Stimulated activated CD4-positive, alpha-beta T cell treated with anti-CD3 and anti-CD28 coated beads, Interleukin-15, amount 100 ng/mL, for 1 hour (primary cell): ENCODE measurements at places on chromosomes 2 and 18.
A peak's percentile ranks its signal among the peaks of the same experiment; 100 is the strongest.

- no peak for DNase-seq
These were observed 36.7 kb downstream of the KIAA2012 start for GRCh38 chr2:202109737-202110184.

- no peak for DNase-seq
These were observed 40.3 kb downstream of the PTGR3 start for GRCh38 chr18:75168619-75169018.

DNA sequence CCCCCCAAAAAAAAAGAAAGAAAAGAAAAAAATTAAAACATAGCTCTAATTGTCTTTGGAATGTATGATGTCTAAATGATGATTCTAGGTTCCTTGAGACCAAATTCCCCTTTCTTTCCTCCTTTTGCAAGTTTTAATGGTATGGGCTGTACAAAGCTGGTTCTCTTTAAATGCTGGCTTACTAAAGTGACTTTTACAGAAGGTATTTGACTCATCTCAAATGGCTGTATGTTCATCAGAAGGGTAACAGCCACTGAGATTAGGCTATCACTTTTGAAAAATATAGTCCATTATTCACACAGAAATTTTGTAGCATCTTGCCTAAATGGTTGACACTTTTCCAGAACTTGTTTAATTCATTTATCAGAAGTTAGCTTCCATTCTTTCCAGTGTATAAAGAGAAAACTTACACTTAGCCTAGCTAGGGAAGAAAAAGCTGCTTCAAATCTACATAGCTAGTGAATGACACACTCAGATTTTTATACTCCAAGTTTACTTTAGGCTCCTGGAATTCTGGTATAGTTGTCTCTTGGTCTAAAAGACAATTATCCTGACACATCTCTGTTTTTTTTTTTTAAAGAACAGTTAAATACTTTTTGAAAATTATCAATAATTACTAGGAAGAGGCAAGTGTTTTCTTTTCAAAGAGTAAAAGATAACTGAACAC lies 622.6 kb downstream of the LRP1B start:
- no peak for DNase-seq

DNA sequence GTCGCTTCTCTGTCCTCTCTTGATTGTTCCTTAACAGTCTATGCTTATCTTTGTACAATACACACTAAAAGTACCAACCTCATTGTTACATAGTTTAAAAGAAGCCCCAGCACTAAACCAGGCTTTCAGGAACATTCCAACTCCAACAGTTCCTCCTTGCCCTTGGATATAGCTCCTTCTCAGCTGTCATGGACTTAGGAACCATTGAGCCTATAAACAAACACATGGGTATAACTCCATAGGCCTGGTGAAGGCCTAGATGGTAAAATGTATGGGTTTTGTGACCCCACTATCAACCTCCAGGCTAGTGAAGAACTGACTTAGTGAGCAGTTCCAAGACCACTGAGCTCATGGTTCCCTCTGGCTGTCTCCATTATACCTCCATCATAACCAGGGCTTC lies 74.8 kb upstream of the SLC39A10 start:
- DNase-seq, result no peak

DNA sequence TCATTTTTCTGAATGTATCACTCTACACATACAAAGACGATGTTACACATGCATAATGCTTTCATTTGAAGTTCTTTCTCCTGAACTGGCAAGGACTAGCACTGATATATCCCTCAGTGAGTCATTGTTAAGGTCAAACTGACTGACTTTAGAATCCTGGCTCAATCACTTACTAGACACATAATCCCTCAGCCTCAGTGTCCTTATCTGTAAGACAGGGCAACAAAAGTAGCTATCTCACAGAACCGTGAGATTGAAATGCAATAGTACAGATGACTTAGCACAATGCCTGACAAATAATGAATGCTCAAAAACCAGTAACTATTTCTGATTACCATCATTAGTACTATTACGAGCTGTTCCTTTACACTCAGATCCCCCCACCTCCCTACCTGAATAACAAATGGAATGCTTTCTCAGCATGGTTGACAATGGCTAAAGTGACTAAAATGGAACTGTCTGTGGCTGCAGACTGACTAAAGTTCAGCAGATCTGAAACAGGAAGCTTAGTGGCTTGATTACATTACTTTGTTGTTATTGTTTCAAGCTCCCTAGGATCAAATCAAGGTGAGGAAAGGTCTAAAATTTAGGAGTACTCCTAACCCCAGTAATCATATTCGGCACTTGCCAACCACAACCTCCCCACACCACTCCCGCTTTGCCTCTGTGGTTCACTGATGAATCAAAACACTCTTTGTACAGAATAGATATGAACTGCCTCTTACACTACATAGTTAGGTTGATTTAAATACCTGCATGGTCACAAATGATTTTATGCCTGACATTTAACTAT lies 35.8 kb upstream of the CACNB4 start:
- no peak for DNase-seq

DNA sequence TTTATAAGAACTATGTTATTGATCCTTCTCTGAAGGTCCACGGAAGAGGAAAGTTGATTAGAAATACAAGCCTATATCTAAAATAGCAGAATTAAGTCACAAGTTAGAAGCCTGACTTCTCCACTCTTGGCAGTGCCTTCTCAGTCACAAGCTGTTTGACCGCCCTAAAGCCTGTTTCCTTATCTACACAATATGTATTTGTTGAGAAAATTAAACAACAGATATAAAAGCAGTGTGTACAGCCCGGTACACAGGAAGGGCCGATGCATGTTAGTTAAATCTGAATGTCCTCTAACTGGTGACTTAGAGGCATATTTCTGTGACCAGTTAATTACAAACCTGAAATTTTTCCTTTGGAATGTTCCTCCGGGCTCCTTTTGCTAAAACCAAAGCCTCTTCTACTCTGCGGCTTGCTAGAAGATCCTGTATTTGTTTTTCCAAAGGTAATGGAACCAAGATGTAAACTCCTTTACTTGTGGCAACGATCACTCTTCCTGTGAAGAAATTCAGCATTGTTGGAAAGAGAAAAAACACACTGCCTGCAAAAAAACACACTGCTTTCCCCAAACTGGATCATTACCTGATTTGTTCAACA lies 33.4 kb downstream of the TGFBRAP1 start:
- no peak for DNase-seq

DNA sequence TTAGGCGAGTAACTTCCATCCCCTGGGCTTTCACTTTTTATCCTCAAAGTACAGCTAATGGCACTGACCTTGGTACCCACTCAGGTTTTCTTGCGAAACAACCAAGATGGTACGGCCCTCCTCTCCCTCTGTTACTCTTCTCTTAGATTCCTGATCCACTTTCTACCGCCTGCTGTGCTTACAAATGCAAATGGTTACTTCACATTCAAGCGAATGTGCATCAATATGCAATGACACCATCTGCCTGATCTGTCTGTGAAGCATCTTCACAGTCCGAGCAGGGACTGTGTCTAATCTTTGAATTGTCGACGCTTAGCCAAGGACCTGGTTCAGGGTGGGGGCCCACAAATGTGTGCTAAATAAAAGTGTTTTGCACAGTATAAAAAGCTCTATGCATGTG lies 112.2 kb downstream of the TRIB2 start:
- no peak for DNase-seq

DNA sequence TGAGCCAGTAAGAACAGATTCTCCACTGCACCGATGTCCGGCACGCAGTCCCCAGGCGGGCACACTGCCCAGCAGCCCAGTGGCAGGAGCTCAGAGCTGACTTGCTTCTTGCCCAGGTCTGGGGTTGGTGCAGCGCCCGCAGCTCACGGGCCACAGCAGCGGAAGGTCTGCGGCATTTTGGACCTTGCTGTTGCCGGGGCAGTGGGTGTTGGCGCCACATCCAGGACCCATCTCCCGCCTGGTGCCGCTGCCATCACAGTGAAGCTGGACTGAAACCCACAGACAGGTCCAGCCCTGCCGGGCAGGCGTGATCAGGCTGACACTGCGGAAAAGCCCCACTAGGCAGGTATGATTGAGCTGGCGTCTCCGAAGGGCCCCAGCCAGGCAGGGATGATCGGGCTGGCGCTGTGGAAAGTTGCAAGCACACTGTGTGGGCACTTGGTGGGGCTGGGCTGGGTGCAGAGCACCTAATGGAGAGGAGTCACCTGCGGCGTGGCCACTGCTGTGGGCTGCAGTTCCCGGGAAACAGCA lies 75.5 kb downstream of the SLC66A2 start:
- no peak for DNase-seq

- no peak for DNase-seq
These were observed 17.3 kb downstream of the MAP3K20 start for GRCh38 chr2:173092844-173093402.

DNA sequence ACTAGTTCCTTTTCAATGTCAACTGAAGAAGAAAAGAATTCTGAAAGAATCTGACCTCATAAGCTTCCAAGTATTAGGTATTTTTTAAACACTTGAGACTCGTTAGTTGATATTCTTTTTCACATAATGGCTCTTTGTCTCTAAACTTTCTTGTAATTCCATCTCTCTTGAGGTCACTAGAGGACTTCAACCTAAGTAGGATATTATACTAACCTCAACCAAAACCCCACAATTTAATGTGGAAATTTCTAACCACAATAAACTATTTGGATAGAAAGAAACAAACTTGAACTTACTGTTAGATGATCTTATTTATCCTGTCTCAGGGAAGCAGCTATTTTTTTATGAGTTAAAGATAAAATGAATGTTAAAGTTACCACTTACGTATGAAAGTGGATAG lies 206.9 kb upstream of the FSIP2 start:
- no peak for DNase-seq

DNA sequence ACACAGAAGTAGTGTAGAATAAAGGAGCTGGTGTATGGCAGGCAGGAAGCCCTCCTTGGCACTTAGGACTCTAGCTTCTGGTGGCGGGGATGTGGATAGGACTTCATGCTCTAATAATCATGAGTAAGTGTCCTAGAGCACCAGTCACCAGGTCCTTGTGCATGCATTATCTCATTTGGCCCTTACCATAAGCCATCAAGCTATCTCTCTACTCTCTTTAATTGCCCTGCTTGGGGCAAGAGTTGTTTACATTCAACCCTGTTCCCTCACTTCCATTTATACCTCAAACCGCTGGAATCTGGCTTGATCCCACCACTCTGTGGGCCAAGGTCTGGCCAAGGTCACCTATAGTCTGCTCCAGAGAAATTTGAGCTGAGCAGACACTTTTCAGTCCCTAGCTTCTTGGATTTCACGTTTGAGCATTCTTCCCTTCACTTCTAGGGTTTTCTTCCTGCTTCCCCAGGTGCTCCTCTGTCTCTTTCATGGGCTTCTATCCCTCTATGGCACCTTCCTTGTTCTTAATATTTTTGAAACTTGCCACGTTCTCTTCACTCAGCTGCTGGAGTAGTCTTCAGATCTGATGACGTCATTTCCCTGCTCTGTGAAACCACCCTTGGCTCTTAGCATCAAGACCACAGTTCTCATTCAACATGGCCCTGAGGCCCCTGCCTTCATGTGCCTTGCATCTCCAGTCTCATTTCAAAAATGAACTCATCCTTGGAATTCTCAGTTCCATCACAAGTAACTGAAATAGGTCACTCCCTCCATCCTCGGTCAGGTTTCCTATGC lies 94.9 kb upstream of the GATA6 start:
- no peak for DNase-seq

GRCh38 chr2:42045848-42046748 lies 1.7 kb upstream of the PKDCC start:
- DNase-seq, result no peak

GRCh38 chr2:149488706-149489440 lies 98.7 kb downstream of the MMADHC start:
- no peak for DNase-seq

- no peak for DNase-seq
These were observed 411.4 kb upstream of the SPHKAP start for GRCh38 chr2:228592925-228593324.

- no peak for DNase-seq
These were observed 54.9 kb upstream of the OTOS start for GRCh38 chr2:240195316-240195861.

DNA sequence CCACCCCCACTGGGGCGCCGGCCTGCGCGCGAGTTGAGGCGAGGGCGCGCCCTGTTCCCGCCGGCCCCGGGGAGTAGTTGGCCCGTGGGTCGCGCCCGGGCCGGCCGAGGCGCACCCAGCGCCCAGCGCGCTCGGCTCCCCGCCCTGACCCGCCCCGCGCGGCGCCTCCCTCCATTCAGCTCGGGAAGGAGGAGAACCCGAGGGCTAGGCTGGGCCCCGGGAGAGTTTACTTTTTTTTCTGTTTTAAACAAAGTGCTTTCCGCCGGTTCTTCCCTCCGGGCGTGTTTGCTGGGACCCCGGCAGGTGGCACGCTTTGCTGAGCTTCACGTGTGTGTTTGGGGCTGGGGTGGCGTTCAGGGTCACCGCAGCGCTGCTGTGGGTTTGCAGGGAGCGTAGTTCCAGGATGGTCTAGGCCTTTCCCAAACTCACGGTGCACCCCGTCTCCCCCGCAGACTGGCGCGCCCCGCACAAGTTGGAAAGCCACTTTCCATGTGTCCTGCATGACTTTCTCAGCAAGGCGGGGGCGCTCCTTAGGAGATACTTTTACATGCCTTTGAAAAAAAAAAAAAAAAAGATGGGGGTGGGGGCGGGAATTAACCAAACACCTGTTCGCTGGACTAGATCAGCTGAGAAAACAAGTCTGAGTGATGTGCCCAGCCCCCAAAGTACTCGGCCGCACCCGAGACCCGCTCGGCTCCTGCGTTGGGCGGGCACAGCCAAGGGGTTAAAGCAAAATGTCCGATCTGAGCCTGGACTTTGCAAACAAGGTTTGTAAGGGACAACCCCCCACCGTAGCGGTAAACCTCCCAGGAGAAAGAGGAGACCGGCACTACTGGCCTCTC lies 825 bp downstream of the ITGA6 start:
- DNase-seq, result peak; percentile 34

DNA sequence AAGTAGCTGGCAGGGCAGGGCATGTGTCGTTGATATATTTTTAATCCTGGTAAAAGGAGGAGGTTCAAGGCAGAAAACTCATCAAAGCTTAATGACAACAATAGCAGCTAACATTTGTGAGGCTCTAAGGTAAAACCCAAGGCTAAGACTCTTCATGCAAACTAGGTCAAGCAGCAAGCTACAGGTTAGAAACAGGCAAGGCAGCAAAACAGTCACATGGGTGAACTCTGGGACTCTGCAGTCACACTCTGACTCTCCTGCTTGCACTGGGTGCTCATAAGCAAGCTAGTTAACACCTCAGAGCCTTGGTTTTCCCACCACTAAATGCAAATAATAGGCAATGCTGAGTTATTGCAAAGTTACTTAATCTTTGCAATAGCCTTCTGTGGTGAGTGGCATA lies 7.9 kb downstream of the IL1RN start:
- DNase-seq, result no peak

- DNase-seq, result no peak
These were observed 209.0 kb downstream of the L3MBTL4 start for GRCh38 chr18:6205706-6206105.

GRCh38 chr2:56465491-56465890 lies 281.7 kb downstream of the CCDC85A start:
- no peak for DNase-seq

GRCh38 chr18:41073372-41073954 lies 881.6 kb upstream of the PIK3C3 start:
- no peak for DNase-seq
